ENCODE measurements at places on chromosomes 16 and 17.

GRCh38 chr16:87561200-87562105, 40.9 kb upstream of the JPH3 start:
- DNase-seq: no peak

GRCh38 chr17:2990396-2990795, 73.0 kb downstream of the OR1D5 start:
- no peak for DNase-seq

GRCh38 chr17:16464303-16465051, 27.5 kb downstream of the LRRC75A start:
- DNase-seq: no peak

- no peak for DNase-seq
Measured at GRCh38 chr17:327971-328370, 24.6 kb downstream of the RPH3AL start.

DNA sequence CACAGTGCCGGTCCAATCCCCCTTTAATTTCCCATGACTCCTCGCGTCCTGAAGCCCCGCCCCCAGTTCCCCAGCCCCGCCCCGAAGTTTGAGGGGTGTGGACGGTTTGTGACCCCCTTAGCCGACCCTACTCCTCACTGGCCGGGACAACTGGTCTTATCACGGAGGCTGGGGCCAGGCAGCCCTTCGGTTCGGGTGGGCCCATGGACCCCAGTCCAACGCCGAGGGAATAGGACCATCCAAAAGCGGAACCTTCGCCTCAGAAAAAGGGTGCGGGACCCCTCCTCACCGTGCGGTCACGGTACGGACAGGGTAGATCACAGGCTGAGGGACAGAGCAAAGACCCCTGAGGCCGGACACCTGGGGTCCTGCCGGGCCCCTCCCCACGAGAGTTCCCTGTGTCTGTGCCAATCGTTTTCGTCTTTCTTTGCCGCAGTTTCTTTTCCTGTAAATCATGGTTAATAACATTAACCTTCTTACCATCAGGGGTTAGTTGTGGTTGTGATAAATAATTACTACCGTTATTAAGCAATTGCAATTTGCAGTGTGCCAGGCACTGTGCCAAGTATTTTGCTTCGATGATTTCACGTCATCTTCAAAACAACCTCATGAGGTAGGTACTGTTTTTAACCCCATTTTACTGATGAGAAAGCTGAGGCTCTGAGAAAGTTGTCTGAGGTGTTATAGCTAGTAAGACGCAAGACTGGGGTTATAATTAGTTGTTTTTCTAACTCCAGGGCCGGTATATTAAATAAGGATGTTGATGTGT, 543 bp downstream of the TMUB2 start:
- DNase-seq: peak; percentile 32

- no peak for DNase-seq
Measured at GRCh38 chr16:29651774-29652349, 11.2 kb upstream of the SPN start.

GRCh38 chr17:68461122-68461539, 3.8 kb upstream of the WIPI1 start:
- DNase-seq: no peak

GRCh38 chr17:2925011-2925410, 128.8 kb downstream of the RAP1GAP2 start:
- no peak for DNase-seq

- no peak for DNase-seq
Measured at GRCh38 chr16:53159781-53160436, 105.1 kb downstream of the CHD9 start.

GRCh38 chr17:6713918-6714271, 726 bp upstream of the SLC13A5 start:
- no peak for DNase-seq

GRCh38 chr16:49459953-49460735, 86.5 kb downstream of the C16orf78 start:
- DNase-seq: no peak

DNA sequence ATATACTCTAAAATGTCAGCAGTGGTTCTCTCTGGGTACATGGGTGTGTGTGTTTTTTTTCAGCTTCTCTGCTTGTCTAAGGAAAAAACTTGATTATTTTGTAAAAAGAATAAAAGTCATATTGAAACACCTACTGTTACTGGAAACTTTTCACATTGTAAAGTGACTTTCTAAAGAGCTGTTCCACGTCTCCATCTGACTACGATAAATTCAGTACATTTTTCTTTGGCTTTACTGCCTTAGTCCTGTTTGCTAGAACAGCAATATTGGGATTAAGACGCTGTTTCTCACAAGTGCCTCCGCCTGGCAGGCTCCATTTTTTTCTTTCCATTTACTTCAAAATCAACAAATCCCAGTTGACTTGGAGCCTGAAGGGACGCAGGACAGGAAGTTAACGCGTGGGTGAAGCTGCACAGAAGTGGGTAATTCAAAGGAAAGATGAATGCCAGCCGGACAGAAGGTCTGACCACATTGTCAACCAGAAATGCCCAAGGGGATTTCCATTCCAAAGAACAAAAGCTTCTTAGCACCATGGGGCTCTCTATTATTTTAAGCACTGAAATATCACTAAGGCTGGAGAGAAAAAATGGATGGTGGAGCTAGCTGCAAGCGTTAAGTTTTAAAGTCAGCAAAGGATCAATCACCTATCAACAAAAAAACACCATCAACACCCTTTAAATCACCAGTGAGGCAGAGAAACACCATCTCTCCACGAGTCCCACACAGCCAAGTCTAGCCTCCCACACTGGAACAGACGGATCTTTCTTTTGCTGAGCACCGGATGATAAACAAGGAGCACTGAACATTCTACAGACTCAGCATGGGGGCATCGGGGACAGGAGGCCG, 8.4 kb downstream of the GLOD4 start:
- DNase-seq: no peak
